ENCODE measurements at places on chromosomes 7 and 10. TPM values are rescaled to one million over a fixed set of nuclear protein-coding genes. Genes with fewer than 3 reads are reported as not detected.

The MACROH2A2 gene
- 160 TPM for total RNA-seq

- DNase-seq, result no peak
Measured at GRCh38 chr7:22430457-22430856, 69.5 kb downstream of the STEAP1B start.

The HYAL4 gene
- total RNA-seq, result not detected

- DNase-seq, result peak; percentile 82
Measured at GRCh38 chr10:60044242-60044641, 137.9 kb upstream of the CCDC6 start.

The DNAJB9 gene
- 204 TPM for total RNA-seq

GRCh38 chr10:51800121-51800520, 100.7 kb upstream of the CSTF2T start:
- no peak for DNase-seq

DNA sequence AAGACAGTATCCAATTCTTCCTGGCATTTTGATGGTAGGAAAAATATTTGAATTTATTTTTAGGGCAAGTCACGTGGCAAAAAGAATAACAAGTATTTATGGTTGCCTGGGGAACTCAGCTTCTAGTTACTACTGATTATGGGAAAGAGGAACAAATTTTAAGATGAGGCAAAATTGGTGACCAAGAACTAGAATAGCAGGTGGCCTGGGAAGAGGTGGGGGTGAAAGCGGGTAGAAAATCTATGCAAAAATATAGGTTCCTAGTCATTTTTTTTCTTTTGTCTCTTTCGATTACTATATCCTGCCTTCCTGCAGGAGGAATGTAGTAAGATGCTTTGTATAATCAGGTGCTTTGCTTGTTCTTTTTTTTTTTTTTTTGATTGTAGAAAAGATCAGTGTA, 27.8 kb downstream of the ENTPD1 start:
- no peak for DNase-seq

- DNase-seq, result no peak
Measured at GRCh38 chr7:7731732-7732131, 13.3 kb upstream of the RPA3 start.

DNA sequence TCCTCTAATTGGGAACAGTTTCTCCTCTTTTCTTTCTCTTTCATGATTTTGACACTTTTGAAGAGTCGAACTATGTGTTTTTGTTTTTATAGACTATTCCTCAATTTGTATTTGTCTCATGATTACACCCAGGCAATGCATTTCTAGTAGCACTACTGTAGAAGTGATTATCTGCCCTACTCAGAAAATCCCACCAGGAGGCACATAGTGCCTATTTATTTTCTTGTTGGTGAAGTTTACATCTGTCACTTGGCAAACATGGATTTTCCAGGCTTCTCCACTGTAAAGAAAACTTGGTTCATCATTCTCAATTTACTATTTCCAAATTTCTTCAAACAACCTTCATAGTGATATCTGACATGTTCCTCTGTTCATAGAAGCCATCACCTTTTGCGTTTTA, 893.9 kb downstream of the CCSER2 start:
- no peak for DNase-seq

DNA sequence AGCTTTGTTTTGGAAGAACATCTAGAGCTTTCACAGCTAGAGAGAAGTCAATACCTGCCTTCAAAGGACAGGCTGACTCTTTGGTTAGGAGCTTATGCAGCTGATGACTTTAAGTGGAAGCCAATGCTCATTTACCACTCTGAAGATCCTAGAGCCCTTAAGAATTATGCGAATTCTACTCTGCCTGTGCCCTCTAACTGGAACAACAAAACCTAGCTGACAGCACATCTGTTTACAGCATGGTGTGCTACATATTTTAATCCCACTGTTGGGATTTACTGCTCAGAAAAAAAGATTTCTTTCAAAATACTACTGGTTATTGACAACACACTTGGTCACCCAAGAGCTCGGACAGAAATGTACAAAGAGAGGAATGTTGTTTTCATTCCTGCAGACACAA, 57.3 kb downstream of the PALS2 start:
- no peak for DNase-seq

The CCL24 gene
- not detected for total RNA-seq
